ENCODE measurements at places on chromosomes 1 and 21.

DNA sequence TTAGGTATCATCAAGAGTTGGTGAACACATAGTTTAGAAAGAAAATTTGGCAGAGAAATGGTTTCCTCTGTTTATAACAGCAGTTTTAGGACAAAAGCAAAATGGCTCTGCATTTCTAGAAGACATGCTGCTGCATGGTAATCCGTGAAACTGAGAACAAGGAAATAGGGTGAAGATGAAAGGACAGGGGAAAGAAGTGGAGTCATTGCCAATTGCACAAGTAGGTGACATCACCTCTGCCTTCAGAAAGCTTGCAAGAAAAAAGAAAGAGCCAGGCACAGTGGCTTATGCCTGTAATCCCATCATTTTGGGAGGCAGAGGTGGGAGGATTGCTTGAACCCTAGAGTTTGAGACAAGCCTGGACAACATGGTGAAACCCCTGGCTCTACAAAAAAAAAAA is 217.6 kb downstream of the LMX1A start:
- no peak for DNase-seq

DNA sequence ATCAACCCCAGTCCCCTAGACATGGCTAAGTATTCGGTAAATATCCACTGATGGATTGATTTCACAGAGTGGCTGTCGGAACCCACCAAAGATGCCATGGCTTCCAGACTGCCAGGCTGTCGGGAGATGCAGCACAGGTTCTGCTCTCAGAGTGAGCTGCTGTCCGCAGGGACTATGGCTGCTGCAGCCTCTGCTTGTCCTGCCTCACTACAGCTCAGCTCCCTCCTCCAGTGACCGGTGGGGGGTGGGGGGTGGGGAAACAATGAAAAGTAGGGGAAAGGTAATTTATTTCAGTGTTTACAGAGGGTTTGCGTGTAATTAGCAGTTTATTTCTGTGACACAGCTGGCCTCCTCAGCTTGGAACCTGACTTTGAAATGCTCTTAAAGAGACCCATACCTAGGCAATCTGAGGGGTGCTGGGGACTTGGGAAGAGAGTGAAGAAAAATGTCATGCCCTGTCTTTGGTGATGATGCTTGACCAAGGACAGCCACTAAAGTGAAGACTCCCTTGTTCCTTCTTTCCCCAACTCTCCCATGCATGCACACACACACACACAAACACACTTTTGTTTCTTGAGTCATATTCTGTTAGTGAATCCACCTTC is 109.0 kb downstream of the CACNA1E start:
- no peak for DNase-seq

- no peak for DNase-seq
Observed at GRCh38 chr1:245831518-245831917, 675.6 kb downstream of the SMYD3 start.

- no peak for DNase-seq
Observed at GRCh38 chr1:6108476-6108875, 62.8 kb downstream of the KCNAB2 start.

DNA sequence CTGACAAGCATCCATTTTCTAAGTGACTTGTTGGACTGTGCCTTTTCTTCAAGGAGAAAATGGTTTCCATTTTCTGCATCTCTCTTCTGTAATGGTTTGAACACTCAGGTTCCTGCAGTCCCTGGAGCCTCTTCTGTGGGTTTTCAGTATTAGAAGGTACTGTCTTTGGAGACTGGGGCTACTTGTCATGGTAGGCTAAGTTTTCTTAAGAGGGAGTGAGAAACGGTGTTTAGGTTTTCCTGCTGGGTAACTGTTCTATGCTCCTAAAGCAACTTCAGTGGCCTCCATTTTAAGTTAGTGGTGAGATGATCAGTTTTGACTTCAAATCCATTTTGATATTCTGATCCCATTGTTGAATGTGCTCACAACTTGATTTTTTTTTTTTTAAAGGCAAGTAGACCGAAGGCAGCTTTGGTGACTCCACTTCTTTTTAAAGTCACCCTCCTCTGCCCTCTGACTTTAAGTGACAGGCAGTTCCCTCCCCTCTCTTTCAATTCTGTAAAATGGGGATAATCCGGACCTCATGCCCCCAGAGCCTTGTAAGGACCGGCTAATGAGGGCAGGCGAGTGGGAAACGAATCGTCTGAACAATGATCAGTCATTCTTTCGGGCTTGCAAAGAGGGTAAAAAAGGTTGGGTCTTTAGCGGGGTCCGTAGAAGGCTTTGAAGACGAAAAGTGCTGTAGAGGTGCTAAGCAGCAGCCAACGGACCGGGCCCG is 1.0 kb upstream of the ARID1A start:
- no peak for DNase-seq

- no peak for DNase-seq
Observed at GRCh38 chr1:61270761-61271411, 188.5 kb downstream of the NFIA start.

GRCh38 chr1:214571281-214571680 is 19.9 kb upstream of the PTPN14 start:
- no peak for DNase-seq

DNA sequence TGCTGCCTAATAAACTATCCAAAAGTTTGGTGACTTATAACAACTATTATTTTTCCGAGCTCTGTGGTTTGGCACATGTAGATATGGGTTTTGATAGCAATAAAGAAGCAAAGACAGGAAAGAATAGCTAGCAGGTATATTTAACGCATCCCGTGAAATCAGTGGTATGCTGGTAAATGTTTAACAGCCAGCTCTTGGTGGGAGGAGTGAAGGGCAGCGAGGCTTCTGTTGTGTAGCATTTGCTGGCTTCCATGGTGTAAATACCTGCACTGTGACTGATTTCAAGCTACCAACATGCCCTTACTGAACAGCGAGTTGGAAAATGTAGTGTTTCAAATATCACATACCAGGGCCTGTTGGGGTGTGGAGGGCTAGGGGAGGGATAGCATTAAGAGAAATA is 291.0 kb downstream of the PRDM2 start:
- DNase-seq = no peak

DNA sequence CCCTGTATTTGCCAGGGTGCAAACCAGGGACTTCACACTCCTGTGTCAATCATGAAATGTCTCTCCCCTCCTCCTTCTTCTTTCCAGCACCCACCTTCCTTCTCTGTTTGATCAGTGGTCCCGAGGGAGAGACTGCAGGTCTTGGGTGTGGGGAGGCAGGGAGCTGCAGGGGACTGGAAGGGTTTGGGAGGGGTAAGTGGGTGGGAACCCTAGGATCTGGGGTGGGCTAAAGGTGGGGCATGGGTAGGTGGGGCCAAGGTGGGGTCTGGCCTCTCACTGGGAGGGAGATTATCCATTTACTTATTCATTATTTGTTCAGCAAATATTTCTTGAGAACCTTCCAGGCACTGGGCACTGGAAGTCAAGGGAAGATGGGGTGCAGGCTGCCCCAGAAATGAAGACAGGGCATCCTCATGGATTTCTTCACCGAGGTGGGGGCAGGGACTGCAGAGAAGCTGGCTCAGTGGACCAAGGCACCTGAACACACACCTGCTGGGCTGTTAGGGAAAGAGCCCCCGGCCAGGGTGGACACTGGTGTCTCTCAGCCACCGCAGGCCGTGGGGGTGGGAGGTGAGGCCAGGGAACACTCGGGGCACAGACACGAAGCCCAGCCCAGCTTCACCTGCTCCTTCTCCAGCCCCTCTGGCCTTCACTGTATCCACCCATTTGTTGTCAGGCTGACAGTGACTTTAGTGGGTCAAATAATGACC is 193.9 kb upstream of the C1orf174 start:
- DNase-seq = no peak

GRCh38 chr1:46719689-46720088 is 775 bp upstream of the EFCAB14 start:
- DNase-seq = no peak

GRCh38 chr1:118325550-118326225 is 140.7 kb upstream of the SPAG17 start:
- no peak for DNase-seq

GRCh38 chr1:198595765-198596164 is 43.1 kb upstream of the PTPRC start:
- DNase-seq = no peak

DNA sequence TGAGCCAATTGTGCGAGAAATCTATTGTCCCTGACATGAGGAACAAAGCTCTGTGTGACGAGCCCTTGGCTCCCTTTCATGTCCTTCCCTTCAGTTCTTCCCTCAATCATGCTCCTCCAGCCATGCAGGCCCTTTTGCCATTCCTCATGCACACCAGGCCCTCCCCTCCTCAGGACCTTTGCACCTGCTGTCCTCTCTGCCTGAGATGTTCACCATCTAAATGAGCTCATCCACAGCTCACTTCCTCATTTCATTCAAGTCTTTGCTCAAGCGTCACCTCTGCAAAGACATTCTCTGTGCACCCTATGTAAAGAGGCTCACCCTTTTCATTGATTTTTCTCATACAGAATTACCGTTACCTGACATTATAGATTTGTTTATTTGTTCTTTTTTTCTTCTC is 43.7 kb downstream of the C8B start:
- no peak for DNase-seq

- no peak for DNase-seq
Observed at GRCh38 chr1:228987736-228988506, 252.6 kb downstream of the RHOU start.

DNA sequence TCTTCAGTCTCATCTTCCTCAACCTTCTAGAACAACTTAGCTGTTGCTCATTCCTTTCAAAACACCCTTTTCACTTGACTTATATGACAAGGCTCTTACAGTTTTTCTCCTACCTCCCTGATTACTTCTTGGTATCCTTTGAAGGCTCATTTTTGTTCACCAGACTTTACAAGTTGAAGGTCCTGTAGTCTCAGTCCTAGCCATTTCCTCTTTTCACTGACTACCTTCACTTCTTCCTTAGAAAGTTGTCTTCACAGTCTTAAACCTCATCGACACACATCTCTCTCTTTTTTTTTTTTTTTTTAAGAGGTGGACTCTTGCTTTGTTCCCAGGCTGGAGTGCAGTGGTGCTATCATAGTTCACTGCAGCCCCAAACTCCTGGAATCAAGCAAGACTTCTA is 6.6 kb upstream of the TP53BP2 start:
- DNase-seq = no peak

DNA sequence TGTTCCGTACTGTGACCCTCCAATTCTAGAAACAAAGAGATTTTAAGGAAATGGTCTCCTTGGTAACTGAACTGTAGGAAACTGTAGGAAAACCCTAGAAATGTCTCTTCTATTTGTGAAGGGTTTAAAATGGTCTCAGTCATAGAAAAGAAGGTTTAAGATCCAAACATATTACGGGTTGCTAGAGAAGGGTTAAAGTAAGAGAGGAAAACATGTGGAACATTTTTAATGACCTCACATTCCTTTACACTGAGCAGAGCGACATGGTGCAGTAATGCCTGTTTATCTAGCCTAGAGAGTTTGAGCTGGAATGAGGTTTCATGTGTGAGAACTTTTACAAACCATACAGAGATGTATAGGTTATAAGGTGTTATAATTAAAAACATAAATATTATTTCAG is 36.9 kb upstream of the C1orf105 start:
- no peak for DNase-seq

- no peak for DNase-seq
Observed at GRCh38 chr1:119926553-119926952, 30.2 kb upstream of the ADAM30 start.

DNA sequence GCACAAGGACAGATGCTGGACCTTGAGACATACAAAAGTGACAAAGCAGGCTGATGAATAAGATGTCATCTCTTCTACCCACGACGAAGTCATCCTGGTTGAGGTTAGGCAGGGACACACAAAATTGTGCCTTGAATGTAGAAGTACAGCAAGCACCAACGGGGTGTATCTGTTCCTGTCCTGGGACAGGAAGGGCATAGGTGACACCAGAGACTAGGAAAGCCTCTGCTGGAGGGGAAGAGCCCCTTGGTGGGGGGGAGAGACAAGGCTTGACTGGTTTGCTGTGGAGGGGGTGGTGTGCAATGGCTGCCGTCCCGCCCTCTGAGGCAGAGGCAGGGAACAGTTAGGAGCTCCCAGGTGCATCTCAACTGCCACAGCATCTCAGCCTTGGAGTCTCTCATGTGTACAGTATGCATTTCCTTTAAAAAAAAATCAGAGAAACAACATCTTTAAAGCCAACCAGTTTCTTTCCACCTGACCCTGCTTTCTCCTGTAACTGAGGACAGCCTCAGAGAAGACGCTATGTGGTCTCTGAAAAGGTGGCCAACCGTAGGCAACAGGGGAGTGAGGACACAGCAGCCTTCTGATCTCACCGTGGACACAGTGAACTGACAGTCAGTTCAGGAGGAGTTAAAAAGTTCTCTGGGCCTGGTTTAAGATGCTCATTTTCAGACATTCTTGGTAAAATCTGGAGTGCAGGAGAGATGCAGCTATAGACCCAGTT is 17.7 kb upstream of the GFI1 start:
- no peak for DNase-seq

DNA sequence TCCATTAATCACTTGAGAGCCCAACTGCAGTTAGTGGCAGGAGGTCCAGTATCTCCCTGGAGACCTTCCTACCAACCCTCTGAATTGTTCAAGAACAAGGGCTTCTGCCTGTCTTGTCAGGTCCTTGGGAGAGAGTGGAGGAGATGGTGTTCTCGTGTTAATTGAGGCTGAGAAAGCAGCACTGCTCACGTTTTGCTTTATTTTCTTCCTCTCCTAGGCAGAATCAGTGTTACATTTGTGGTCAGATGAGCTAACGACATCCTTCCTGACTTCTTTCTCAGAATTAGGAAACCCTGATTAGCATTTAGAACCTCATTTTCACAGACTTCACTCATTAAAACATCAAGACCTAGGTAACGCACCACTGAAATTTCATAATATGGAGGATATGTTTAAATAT is 26.4 kb upstream of the LRIG2 start:
- DNase-seq = no peak

DNA sequence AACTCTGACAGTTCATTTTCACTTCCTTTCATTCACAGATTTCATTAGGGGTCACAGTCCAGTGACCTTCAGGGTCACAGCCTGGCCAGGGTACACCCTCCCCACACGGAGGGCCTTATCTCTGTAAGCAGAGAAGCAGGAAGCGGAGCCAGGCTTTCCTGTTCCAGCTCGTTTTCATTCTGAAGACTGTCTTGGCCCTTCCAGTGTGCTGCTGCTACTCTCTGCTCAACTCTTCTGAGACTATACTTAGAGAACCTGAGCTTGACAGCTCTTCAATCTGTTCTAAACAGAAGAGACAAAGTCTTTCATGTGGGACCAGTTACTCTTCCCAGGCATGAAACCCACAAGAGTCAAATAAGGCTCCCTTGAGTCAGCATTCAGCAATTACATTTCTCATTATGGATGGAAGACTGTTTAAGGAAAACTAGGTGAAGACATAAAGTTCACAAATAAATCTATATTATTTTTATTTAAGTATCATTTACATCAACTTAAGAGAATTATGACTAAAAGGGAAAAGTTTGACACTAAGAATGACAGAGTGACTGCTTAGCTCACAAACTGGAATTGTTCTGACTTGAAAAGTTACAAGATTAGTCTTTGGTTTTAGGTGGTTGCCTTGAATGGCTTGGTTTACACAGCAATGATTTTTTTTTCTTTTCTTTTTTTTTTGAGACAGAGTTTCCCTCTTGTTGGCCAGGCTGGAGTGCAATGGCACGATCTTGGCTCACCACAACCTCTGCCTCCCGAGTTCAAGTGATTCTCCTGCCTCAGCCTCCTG is 4.8 kb upstream of the TDRD10 start:
- no peak for DNase-seq

Measured in progenitor cell of endocrine pancreas (in vitro differentiated cells).